Colonic mucosa (tissue), 4 donors: ENCODE measurements at places on chromosomes 4 and X.

- DNase-seq, result no peak
- H3K27me3 ChIP-seq, result no peaks in the 10 kb centered on the region
- H3K4me1 ChIP-seq, result no peaks in the 10 kb centered on the region
Measured at GRCh38 chr4:40322811-40323210, 12.3 kb upstream of the CHRNA9 start.

DNA sequence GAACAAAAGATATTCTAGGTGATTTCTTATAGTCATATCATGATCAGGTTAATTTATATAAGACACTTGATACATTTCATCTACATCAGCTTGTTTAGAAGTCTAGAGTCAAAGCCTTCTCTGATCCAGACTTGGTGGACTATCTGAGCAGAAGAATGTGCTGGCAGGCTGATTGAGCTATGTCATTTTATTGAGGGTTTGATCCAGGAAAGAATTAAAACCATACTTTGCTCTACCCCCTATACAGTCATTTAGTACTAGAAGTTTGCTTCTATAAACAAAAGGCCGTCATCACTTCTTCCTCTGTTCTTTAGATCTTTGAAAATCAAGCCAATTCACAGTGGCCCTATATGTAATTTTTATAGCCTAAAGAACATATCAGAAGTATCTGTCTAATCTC is 173.1 kb upstream of the PITX2 start:
- no peaks in the 10 kb centered on the region for H3K27me3 ChIP-seq
- H3K27ac ChIP-seq, result no peak overlapping the region
- no peak overlapping the region for H3K4me3 ChIP-seq
- H3K4me1 ChIP-seq, result no peaks in the 10 kb centered on the region

GRCh38 chrX:153651540-153652079 is 4.6 kb downstream of the DUSP9 start:
- no peak overlapping the region for H3K4me3 ChIP-seq
- DNase-seq, result no peak
- H3K4me1 ChIP-seq, result no peaks in the 10 kb centered on the region
- peaks cover 14% of the 10 kb centered on the region for H3K27me3 ChIP-seq
- H3K36me3 ChIP-seq, result no peaks in the 10 kb centered on the region

DNA sequence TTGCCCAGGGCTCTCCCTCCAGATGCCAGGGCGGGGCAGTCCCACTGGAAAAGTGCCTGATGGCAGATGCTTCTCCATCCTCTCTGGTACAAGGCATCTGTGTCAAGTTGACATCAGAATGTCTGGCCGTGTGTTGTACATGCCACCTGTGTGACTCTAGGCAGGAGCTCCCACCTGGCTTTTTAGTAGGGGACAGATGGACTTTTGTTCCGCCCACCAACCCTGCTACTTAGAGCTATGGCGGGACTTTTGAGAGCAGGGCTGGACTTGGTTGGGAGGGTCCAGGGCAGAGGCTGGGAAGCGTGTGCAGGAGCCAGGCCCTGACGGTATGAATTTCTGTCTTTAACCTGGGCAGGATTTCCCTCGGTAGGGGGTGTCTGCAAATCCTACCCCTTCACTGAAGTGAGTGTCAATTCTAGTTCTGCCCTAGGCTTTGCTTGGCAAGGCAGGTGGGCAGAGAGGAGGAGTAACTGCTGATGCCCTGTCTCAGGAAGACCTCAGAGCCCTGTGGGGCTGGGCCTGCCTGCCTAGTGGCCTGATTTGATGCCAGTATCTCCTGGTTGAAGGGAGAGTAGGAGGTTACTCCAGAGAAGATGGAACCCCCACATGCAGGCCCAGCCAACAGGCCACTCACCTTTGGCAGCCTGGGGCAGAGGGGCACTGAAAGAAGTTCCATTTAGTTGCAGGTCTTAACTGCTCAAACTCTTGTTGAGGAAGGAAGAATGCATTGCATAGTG is 99.1 kb downstream of the PJA1 start:
- no peak for DNase-seq
- no peak overlapping the region for H3K27ac ChIP-seq
- H3K36me3 ChIP-seq, result no peaks in the 10 kb centered on the region

GRCh38 chr4:78031417-78031950 is 25.6 kb upstream of the FRAS1 start:
- no peaks in the 10 kb centered on the region for H3K4me1 ChIP-seq
- no peak overlapping the region for H3K27ac ChIP-seq
- H3K27me3 ChIP-seq, result no peaks in the 10 kb centered on the region
- no peaks in the 10 kb centered on the region for H3K36me3 ChIP-seq

DNA sequence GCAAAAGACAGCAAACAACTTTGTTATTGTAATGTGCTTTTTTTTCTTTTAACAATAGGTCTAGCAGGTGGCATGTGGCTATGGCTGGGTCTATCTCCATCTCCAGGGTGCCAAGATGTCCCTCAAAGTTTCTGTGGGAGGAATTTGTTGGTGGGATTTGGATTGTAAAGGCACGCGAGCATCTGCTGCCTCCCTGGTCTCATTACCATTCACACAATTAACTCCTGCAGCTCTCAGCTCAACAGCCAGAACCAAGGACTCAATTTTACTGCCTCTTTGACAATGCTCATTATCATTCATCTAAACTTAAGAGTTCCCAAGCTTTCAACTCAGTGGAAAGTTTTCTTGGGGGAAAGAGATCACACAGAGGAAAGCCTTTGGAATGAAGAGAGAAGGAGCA is 10.9 kb upstream of the PCDH18 start:
- no peaks in the 10 kb centered on the region for H3K27me3 ChIP-seq
- no peak overlapping the region for H3K4me3 ChIP-seq
- H3K36me3 ChIP-seq, result no peaks in the 10 kb centered on the region

GRCh38 chr4:185713272-185713671 is 98.7 kb downstream of the SORBS2 start:
- no peak for DNase-seq
- no peak overlapping the region for H3K27ac ChIP-seq
- H3K27me3 ChIP-seq, result no peaks in the 10 kb centered on the region

GRCh38 chr4:15717657-15718416 is 15.0 kb downstream of the BST1 start:
- no peak overlapping the region for H3K27ac ChIP-seq
- no peaks in the 10 kb centered on the region for H3K27me3 ChIP-seq
- no peak overlapping the region for H3K4me3 ChIP-seq
- DNase-seq, result no peak

DNA sequence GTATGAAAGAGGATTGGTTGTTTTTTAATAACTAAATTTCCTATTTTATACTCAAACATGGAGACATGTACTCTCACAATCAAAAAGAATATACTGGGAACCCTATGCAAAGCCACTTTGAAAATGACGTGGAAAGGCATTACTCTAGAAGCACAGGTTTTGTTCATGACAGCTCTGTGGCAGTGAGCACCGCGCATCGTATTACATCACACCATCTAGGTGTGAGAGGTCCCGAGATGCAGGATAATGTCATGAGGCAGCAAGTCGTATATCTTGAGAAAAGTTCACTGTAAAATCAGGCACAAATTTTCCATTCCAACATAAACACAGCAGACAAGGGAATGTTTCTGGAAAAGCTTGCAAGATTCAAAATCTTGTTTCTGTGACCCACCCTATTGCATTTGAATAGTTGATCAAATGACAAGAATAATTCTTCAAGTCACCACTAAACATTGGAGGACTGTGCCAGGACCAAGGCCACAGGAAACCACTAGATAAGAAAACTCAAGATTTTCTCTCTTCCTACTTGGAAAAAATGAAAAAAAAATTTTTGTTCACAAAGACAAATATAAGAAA is 127.6 kb downstream of the LDB2 start:
- H3K4me1 ChIP-seq, result no peaks in the 10 kb centered on the region
- no peak overlapping the region for H3K4me3 ChIP-seq
- no peak overlapping the region for H3K27ac ChIP-seq
- no peaks in the 10 kb centered on the region for H3K36me3 ChIP-seq

GRCh38 chr4:8770518-8771257 is 101.0 kb downstream of the HMX1 start:
- no peaks in the 10 kb centered on the region for H3K4me1 ChIP-seq
- H3K27me3 ChIP-seq, result no peaks in the 10 kb centered on the region
- H3K27ac ChIP-seq, result no peak overlapping the region
- no peak for DNase-seq
- no peaks in the 10 kb centered on the region for H3K36me3 ChIP-seq

GRCh38 chr4:114519368-114519767 is 79.2 kb upstream of the UGT8 start:
- H3K27ac ChIP-seq, result no peak overlapping the region
- H3K4me1 ChIP-seq, result no peaks in the 10 kb centered on the region
- no peak overlapping the region for H3K4me3 ChIP-seq
- no peaks in the 10 kb centered on the region for H3K27me3 ChIP-seq
- no peak for DNase-seq

DNA sequence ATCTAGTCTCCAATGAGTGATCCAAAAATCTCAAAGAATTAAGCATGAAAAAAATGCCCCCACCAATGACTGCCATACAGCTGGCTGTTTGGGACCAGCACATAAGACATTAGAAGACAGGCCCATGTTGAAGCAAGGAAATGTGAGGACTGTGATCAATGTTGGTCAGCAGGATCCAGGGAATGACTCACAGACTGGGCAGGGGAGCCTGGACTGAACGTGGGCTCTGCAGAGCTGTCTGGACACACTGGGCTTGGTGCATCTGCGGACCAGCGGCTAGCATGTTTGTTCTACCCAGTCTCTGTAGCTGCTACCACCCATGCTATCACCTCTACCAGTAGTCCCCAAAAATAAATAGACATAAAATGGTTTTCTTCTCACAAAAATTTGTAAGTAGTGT is 108.6 kb downstream of the PALLD start:
- no peak overlapping the region for H3K27ac ChIP-seq
- DNase-seq, result no peak
- no peaks in the 10 kb centered on the region for H3K27me3 ChIP-seq
- H3K36me3 ChIP-seq, result no peaks in the 10 kb centered on the region
- no peak overlapping the region for H3K4me3 ChIP-seq

DNA sequence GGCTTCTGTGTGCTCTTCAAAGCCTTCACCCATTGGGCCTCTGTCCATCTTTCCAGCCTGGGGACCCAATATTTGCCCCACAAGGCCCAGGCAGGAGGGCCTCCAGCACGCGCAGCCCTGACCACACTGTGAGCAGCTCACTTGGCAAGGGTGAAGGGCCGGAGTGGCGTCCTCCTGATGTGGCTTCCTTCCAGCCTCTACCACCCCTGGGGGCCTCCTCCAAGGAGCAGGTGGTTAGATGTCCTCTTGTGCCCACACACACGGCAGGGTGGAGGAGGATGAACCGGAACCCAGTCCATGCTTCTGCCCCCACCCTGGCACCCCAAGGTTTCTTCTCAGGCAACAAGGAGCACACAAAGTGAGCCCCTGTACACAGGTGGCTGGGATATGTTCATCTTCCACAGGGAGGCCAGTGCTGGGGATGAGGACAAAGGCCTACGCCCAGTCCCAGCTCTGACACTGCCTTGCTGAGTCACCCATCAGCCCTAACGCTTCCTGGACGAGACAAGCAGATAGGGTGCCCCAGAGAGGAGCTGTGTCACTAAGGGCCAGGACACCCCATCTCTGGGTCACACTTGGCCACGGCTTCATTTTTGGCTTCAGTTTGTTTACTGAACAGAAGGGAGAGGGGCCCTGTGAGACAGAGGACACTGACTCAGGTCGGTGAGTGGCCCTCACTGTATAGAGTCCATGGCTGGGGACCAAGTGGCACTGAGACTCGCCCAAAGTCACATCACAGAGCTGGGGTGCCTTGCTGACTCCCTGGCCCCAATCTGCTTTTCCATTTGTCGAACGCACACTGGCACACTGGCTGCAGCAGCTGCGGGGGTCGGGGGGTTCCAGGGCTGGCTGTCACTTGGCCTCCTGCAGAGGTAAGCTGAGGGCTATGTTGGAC is 1.9 kb downstream of the UBL4A start:
- H3K36me3 ChIP-seq, result no peaks in the 10 kb centered on the region
- H3K4me3 ChIP-seq, result no peak overlapping the region
- H3K27me3 ChIP-seq, result no peaks in the 10 kb centered on the region
- no peaks in the 10 kb centered on the region for H3K4me1 ChIP-seq
- DNase-seq, result peak; percentile 33

DNA sequence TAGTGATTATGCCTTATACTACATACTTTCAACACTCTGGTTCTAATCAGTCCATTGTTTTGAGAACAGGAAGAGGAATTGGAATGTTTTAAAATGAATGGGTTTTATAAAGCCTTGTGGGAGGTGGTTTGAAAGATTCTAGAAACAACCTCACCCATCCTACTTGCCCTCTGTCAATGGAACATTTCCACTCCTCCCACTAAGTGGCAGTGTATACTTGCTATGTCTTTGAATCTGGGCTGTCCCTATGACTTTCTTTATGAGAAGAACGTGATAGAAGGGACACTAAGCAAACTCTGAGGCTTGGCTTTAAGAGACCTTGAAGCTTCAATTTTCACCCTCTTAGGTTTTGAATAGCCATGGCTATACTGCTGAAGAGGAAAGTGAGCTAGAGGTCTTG is 611.2 kb downstream of the PPP4R3C start:
- no peaks in the 10 kb centered on the region for H3K27me3 ChIP-seq
- H3K4me1 ChIP-seq, result no peaks in the 10 kb centered on the region
- no peak overlapping the region for H3K4me3 ChIP-seq
- H3K36me3 ChIP-seq, result no peaks in the 10 kb centered on the region

DNA sequence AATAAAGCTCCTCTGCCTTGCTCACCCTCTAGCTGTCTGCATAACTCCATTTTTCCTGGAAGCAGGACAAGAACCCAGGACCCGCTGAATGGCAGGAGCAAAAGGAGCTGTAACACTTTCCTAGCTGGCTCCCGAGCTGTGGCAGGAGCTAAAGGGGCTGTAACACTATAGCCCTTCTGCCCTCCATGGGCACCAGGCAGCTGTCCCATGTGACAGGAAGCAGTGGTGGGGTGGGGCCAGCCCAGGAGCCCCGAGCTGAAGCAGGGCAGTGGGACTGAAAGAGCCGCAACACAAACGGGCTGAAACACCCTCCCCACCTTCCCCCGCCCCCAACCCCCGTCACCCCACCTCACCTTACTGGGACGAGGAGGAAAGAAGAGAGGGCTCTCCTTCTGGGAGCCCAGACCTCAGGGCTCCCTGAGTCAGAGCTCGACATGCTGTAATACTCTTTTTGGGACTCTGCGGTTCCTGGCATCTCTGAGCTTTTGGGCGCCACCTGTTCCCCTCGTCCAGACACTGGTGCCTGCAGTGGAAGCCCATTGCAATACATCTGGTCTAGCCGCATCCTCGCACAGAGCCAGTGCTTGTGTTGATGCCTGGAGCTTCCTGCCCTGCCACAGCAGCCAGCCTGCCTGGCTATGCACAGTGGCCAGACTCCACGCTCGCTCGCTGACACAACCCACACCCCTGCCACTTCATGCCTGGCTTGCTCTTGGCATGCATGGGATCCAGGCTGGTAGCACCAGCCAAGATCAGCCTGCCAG is 39.4 kb downstream of the PPM1K start:
- H3K27ac ChIP-seq, result no peak overlapping the region
- no peaks in the 10 kb centered on the region for H3K36me3 ChIP-seq
- no peak for DNase-seq
- no peaks in the 10 kb centered on the region for H3K27me3 ChIP-seq
- no peaks in the 10 kb centered on the region for H3K4me1 ChIP-seq
- H3K4me3 ChIP-seq, result no peak overlapping the region
